Fibroblast of villous mesenchyme (primary cell): ENCODE measurements at places on chromosomes 12 and 14. TPM values are rescaled to one million over a fixed set of nuclear protein-coding genes. Genes with fewer than 3 reads are reported as not detected.

GRCh38 chr14:104187121-104187889, 48.9 kb downstream of the KIF26A start:
- no peak for DNase-seq

DNA sequence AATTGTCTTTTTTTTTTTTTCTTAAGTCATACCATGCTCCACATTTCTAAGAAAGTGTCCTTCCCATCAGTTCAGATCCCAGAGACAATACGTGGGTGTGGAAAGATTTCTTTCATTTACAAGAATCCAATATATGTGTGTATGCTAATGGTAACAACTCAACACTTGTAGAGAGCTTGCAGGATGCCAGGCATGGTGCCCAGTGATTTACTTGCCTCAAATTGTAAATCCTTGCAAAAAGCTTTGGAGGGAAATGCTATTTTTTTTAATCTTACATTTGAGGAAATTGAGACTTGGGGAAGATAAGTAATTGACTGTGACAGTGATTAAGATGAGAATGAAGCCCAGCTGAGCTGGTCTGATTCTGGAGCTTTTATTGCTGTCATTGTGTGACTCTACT, 1264.6 kb upstream of the SEL1L start:
- DNase-seq: no peak

DNA sequence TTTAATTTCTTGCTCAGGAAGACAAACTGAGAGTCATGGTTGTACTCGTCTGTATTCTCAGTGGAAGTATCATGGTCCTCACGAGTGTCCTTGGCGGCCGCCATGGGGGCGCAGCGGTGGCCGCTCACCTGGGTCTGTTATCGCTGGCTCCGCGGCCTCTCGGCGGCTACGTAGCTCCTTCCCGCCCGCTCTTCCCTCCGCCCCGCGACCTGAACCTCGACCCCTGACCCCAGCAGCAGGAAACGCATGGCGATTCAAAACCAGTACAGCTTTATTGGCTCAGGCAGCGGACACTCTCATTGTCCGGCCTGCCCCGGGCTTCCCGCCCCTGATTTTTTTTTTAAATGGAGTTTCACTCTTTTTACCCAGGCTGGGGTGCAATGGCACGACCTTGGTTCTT, 80.8 kb downstream of the E2F7 start:
- DNase-seq: no peak

GRCh38 chr12:15984963-15985362, 73.8 kb downstream of the DERA start:
- DNase-seq: no peak

GRCh38 chr12:16849473-16849872, 243.5 kb upstream of the LMO3 start:
- DNase-seq: no peak

- peak; percentile 90 for DNase-seq
These were observed 62.5 kb downstream of the DRAM1 start for GRCh38 chr12:101939856-101940265.

Gene MMP19
- 9.1 and 9.7 TPM in 2 replicates for total RNA-seq

Gene EML5
- 0.32 and 0.86 TPM in 2 replicates for total RNA-seq

Gene DEGS2
- total RNA-seq: not detected in 2 replicates

Gene SLC5A8
- total RNA-seq: not detected in 2 replicates

Gene TMEM119
- 83.3 and 186 TPM in 2 replicates for total RNA-seq

Gene KLRC2
- not detected in 2 replicates for total RNA-seq
